ENCODE measurements at places on chromosomes 4 and X. TPM values are rescaled to one million over a fixed set of nuclear protein-coding genes. Genes with fewer than 3 reads are reported as not detected.
A peak's percentile ranks its signal among the peaks of the same experiment; 100 is the strongest.

GRCh38 chr4:25969374-25970155, 55.5 kb downstream of the SMIM20 start:
- no peak for DNase-seq

NPY2R gene
- not detected for total RNA-seq

DNA sequence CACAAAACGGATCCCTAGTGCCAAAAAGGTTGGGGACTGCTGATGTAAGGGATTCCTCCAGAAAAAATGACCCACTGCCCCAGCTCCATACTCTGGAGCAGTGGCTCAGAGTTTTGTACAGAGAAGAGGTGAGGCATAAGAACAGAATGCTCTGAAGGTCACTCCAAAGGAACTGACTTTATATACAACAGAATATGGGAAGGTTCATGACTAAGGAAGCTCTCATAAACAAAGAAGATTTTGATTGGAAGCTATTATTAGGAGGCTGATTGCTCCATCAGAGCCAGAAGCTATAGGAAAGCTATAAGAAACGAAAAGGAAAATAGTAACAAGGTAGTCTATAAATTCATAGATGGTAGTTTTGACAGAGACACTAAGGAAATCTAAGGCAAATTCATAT, 203.1 kb downstream of the SLC7A11 start:
- DNase-seq, result no peak

KLHL4 gene
- total RNA-seq, result not detected

DNA sequence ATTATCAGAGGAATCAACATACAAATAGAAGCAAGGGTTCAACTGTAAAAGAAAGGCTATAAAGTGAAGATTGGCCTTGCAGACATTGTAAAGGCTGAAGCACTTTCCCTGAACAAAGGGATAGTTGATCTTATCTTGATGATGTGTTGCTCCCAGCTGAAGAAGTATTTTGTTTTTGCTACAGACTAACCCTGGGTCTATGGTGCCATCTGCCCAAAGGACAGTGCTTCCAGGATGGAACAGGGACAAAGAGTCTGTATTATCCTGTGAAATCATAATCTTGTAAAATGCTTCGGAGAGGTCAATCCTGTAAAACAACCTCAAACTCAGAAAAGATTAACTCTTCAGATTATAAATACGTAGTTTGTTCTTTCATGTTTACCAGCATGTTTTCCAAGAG, 251.7 kb upstream of the ANKRD50 start:
- DNase-seq, result no peak

- DNase-seq, result no peak
Observed at GRCh38 chrX:100404851-100405250, 5.2 kb downstream of the PCDH19 start.

DNA sequence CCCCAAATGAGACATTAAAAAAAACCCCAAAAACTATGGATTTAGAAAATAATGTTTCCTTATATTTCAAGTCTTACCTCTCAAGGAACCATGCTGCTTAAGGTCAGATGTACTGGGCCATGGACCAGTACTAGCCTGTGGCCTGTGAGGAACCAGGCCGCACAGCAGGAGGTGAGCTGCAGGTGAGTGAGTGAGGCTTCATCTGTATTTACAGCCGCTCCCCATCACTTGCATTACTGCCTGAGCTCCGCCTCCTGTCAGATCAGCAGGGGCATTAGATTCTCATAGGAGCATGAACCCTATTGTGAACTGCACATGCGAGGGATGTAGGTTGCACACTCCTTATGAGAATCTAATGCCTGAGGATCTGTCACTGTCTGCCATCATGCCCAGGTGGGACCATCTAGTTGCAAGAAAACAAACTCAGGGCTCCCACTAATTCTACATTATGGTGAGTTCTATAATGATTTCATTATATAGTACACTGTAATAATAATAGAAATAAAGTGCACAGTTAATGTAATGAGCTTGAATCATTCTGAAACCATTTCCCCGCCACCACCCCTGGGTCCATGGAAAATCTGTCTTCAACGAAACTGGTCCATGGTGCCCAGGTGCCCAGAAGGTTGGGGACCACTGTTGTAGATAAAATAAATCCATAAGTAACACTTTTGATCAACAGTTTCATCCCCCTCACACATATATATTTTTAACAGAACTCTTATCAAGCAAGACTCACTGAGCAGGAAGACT, 105.3 kb upstream of the CBR4 start:
- DNase-seq, result no peak

DNA sequence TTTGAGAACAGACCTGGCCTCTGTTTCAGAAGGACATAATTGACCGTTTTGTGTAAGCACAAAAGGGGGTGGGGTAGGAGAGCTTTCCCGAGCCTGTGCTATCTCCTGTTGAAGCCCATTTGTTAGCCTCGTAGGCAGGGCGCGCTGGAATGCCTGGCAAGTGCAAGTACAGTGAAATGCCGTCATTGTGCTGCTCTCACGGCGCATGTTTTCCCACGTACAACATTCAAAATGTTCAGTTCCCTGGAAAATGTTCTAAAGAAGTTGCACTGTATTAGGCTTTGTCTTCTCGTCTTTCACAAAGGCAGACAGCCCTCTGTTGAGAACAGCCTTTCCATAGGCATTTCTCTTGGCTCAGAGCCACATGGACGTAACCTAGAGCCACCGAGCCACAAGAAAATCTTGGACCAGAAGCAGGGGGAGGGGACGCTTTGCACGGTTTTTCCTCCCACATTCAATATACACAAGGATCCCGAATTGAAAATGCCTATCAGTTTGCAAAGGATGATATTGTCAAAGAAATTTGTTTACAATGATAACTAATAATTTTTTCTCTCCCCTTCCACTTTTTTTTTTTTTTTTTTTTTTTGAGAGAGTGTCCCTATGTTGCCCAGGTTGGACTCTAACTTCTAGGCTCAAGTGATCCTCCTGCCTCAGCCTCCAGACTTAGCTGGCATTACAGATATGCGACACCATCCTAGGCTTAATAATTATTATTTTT, 54.6 kb upstream of the RAPGEF2 start:
- DNase-seq, result peak; percentile 82

NPY1R gene
- total RNA-seq, result 8.5 TPM

DNA sequence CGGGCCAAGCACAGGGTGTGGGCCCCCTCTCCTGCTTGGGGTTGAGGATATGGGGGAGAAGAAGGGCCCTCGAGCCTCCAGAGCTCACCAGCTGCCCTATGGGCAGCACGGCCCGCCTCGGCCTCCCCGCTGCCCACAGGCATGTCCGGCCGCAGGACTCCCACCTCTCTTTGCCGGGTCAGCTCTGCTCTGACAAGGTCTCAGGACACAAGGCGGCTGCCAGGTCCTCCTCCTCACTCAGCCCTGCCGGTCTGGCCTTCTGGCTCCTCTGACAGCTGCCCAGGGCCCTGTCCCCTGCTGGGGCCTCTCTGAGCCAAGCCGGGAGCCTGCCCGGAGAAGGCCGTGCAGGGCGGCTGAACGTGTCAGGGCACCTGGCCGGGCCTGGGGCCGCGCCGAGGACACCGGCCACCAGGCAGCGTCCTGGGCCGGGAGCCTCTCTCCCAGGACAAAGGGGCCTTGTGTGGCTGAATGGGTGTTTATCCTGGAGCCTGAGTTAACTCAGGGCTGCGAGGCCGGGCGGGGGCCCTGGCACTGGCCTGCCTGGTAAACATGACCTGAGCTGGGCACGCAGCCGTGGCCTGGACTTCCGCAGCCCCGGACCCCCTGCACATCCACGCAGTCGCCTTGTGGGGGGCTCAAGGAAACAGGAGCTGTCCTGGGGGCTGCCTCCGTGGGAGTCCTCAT, 25.7 kb downstream of the TACC3 start:
- DNase-seq, result no peak

GRCh38 chrX:74579597-74580198, 34.7 kb downstream of the RLIM start:
- no peak for DNase-seq

- DNase-seq, result no peak
Observed at GRCh38 chr4:113452868-113453620, 308.5 kb downstream of the CAMK2D start.

DNA sequence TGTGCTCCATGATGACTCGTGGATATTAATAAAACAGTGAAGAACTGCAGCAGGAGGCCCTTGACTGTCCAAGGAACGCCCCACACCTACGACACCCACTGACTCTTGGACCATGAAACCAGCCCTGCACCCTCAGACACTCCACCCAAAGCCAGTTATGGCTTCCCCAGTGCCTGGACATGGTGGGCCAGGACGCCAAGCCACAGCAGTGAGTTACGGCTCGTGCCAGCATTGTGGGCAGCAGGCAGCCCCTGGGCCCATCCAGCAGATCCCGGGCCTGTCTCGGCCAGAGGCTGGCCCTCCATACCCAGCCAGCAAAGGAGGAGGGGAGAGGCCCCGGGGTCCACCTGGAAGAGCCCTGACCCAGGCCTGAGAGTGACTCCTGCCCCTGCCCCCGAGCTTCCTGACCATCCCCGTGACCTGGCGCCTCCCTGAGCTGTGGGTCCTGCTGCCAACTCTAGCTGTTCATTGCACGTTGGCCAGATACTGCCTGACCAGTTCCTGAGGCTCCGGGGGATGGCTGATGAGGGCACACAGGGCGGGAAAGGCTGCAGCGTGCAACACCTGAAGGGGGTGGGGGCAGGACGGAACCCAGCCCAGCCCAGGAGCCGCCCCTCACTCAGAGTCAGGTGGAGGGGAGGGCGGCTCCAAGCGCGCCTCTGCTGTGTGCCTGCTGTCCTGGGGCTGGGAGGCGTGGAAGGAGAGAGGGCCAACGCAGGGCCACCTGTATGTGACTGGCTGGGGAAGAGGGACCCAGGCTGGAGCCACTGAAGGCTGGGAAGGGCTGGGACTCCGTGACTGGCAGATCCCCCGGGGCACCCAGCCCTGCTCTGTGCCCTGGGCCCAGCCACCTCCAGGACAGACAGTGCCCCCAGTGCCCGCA, 739 bp downstream of the SLC49A3 start:
- peak; percentile 42 for DNase-seq

IGSF1 gene
- 1.7 TPM for total RNA-seq

MAGED4 gene
- total RNA-seq, result 3.6 TPM

GAGE12E gene
- not detected for total RNA-seq

SGMS2 gene
- 21.8 TPM for total RNA-seq

FAM199X gene
- 10.7 TPM for total RNA-seq

DNA sequence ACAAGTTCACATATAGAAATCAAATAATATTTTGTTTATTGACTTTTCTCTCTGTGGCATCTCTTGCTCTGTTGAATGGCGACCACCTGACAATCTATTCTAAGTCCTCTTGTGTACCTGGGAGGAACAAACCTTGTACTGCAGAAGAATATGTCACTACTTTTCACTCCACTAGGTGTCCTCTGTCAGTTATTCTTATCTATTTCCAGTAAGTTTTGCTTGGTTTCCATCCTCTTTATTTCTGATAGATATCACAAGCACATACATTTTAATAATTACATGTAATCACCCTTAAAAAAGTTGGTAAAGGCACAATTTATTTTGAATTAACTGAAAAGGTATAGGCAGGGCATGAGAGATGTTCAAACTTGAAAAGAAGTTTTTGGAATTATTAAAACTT, 238.4 kb downstream of the SNCA start:
- no peak for DNase-seq

DNA sequence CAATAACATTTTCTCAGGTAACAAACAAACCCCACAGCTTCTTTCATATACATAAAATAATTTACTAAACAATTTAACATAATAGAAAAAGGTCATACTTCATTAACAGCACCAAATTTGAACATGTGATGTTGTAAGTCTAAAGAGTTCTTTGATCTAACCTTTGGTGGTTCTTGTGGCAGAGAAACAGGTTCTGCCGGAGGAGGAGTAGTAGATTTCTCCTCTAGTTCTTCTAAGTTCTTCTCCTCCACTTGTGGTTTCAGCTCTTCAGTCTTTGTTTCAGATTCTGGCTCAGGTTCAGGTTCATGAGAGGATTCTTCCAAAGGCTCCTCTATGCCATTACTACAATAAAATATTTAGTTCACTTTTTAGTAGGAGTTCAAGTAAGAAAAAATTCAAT, 18.3 kb downstream of the G3BP2 start:
- no peak for DNase-seq

DNA sequence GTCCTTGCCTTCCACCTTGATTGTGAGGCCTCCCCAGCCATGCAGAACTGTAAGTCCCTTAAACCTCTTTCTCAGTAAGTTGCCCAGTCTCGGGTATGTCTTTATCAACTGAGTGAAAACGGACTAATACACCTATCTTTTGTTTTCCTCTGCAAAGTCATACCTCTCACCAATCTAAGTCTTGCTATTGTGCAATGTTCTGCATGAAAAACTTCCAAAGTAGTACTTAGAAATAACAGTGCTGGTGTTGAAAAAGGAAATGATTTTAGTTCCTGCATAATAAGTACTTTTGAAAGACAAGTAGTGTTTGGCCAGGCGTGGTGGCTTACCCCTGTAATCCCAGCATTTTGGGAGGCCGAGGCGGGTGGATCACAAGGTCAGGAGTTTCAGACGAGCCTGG, 573.5 kb downstream of the ANKRD50 start:
- no peak for DNase-seq

- no peak for DNase-seq
Observed at GRCh38 chrX:482192-482701, 95.5 kb upstream of the PPP2R3B start.

DNA sequence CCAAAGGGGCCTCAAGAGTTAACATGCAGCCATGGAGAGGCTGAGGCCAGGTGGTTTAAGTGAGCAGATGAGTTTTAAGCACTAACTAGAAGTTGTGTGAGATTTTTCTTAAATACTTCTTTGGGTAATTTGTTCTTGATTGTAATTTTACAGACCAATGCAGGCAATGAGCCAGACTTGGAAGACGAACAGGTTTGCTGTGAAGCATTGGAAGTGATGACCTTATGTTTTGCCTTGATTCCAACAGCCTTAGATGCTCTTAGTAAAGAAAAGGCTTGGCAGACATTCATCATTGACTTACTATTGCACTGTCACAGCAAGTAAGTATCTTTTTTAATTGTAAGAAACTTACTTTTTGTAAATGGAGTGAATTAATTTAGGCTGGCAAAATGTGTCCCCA, 103.9 kb downstream of the USP9X start:
- no peak for DNase-seq

- no peak for DNase-seq
Observed at GRCh38 chr4:154566639-154567204, 3.9 kb downstream of the FGB start.

GRCh38 chr4:57042711-57043169, 64.0 kb downstream of the POLR2B start:
- DNase-seq, result no peak

DNA sequence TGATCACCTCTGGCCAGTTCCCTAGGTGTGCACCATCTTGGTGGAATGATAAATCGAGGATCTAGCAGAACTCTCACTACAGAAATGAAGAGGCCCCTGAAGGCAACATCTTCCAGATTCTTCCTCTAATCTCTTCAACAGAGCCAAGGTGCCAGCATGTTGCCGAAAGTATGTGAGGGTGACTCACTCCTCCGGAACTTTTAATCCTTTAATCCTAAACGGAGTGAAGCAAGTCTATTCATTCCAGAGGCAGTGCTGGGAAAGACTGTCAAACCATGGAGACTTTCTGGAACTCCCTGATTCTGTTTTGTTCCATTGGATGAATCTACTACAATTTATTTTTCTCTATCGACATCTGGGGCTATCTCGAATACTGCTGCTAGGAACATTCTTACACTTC, 68.7 kb downstream of the SUPT20HL2 start:
- no peak for DNase-seq
